Lower lobe of right lung (tissue), 2 donors: ENCODE measurements at places on chromosomes 5 and 9. TPM values are rescaled to one million over a fixed set of nuclear protein-coding genes. Genes with fewer than 3 reads are reported as not detected.

Gene ADGRD2
- not detected for total RNA-seq

Gene SH3TC2
- 0.92 TPM for total RNA-seq

Gene EPB41L4B
- 12.1 TPM for total RNA-seq

Gene PCDHB5
- 1.8 TPM for total RNA-seq

Gene SMIM33
- total RNA-seq: not detected

GRCh38 chr9:108694170-108694569 lies 161.6 kb downstream of the ACTL7B start:
- no peak overlapping the region for H3K4me3 ChIP-seq
- H3K27me3 ChIP-seq: no peaks in the 10 kb centered on the region
- no peaks in the 10 kb centered on the region for H3K36me3 ChIP-seq
- no peaks in the 10 kb centered on the region for H3K4me1 ChIP-seq
- no peak overlapping the region for H3K27ac ChIP-seq

DNA sequence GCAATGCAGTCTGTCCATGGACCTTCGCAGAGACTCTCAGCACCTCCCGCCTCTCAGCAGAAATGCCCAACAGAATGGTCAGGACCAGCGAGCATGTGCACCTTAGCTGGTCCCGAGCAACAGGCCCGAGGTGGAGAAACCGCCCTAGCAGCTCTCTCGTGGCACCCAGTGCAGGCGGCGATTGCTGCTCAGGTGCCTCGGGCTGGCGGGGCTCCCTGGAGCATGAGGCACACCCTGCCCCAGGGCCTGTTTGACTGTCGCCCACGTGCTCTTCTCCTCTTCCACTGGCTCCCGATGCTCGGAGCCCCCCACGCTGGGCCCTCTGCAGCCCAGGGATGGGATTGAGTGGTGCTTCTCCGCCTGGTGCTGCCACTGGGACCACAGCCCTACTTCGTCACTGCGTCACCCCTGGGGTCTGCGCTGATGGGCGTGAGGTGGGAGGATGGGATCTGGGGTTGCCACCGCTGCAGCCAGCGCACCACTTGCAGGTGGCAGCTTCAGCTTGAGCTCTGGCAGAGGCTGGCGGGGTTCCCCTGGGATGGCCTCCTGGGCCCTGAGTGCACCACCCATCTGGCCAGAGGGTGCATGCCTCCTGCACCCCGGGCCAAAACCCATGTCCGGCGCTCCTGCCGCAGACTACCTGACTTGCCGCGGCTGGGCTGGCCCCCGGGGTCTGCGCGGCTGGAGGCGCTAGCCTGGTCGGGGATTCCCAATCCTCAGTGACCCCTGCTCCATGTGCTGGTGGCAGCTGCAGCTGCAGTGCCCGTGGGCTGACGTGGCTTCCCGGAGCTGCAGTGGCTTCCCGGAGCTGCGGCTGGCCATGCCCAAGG lies 244.2 kb downstream of the FOXD4L6 start:
- peak; percentile 45 for DNase-seq
- no peak overlapping the region for H3K27ac ChIP-seq
- H3K27me3 ChIP-seq: no peaks in the 10 kb centered on the region
- no peaks in the 10 kb centered on the region for H3K36me3 ChIP-seq
- no peak overlapping the region for H3K4me3 ChIP-seq

GRCh38 chr5:170753311-170753710 lies 30.2 kb upstream of the GABRP start:
- H3K27ac ChIP-seq: no peak overlapping the region
- peaks cover 21% of the 10 kb centered on the region for H3K4me1 ChIP-seq
- no peak for DNase-seq

DNA sequence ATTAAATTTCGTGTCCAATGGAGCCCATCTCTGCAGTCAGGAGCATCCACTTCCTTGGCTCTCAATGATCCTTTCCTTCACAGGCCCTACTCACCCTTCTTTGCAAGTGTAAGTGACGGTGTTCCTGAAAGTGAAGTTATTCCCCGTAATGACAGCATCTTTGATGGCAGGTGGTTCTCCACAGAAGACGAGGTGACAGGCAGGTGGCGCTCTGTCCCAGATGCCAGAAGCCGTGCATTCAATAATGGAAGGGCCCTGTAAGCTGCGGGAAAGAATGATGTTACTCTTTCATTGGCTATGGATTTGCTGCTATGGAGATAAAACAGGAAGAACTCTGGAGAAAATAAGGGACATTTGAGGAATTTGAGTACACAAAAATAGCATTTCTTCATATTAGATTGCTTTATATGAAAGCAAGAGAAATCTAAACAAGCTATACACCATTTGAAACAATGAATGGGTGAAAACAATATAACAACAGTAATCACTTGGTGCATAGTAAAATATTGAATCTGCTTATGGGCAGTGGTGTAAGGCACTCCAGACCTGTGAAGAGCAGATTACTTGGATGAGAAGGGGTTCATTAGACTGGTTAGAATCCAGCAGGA lies 89.9 kb upstream of the TXNDC8 start:
- no peaks in the 10 kb centered on the region for H3K36me3 ChIP-seq
- no peaks in the 10 kb centered on the region for H3K4me1 ChIP-seq
- H3K4me3 ChIP-seq: no peak overlapping the region
- H3K27ac ChIP-seq: no peak overlapping the region

GRCh38 chr5:14240359-14240758 lies 97.2 kb downstream of the TRIO start:
- H3K4me1 ChIP-seq: peaks cover 12% of the 10 kb centered on the region
- no peak overlapping the region for H3K4me3 ChIP-seq
- no peak for DNase-seq
- no peaks in the 10 kb centered on the region for H3K27me3 ChIP-seq
- no peaks in the 10 kb centered on the region for H3K36me3 ChIP-seq
- H3K27ac ChIP-seq: no peak overlapping the region

GRCh38 chr5:55599148-55600050 lies 64.6 kb upstream of the PLPP1 start:
- no peaks in the 10 kb centered on the region for H3K36me3 ChIP-seq
- no peaks in the 10 kb centered on the region for H3K27me3 ChIP-seq
- H3K4me3 ChIP-seq: no peak overlapping the region
- peaks cover 49% of the 10 kb centered on the region for H3K4me1 ChIP-seq
- DNase-seq: no peak
- H3K27ac ChIP-seq: peak overlapping the region; percentile 86

DNA sequence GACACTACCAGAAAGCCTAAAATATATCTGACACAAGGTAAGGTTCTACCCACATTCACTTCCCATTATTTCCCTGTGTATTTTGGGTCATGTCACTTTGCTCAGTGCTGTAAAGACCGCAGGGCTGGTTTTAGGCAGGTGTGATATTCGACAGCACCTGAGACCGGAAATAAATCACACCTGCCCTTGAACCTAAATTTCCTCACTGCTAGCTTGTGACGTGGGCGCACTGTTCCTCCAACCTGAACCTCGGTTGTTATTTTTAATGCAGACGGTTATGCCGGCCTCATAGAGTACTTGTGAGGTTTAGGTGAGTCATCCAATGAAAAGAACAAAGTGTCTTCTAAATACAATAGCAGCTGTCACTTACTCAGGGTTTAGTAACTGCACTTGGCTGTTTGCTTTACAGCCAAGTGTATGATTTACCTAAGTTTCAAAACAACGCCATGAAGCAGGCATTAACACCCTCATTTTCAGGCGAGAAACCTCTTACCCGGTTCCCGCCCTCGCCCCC lies 20.7 kb upstream of the ZNF782 start:
- H3K4me1 ChIP-seq: peaks cover 18% of the 10 kb centered on the region
- H3K4me3 ChIP-seq: peak overlapping the region; percentile 56
- DNase-seq: no peak
- H3K27ac ChIP-seq: peak overlapping the region; percentile 59

DNA sequence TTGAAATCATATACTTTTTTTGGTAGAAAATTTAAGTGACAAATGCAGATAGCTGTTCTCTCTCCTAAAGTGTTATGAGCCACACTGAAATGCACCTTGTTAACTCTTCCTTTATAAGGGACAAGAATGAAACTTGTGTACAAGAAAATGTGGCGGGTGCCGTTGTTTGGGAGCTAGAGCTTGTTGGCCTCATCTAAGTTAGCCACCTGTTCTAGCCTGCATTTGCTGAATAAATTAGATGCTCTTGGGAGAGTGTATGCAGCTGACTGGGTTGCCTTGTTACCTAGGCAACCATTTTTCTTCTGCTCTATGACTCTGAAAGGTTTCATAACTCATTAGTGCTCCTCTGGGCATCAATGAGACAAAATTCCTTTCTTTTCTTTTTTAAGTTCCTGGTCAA lies 174.3 kb downstream of the TAF11L14 start:
- no peaks in the 10 kb centered on the region for H3K27me3 ChIP-seq
- no peak for DNase-seq
- no peak overlapping the region for H3K27ac ChIP-seq
- no peak overlapping the region for H3K4me3 ChIP-seq
- no peaks in the 10 kb centered on the region for H3K36me3 ChIP-seq

DNA sequence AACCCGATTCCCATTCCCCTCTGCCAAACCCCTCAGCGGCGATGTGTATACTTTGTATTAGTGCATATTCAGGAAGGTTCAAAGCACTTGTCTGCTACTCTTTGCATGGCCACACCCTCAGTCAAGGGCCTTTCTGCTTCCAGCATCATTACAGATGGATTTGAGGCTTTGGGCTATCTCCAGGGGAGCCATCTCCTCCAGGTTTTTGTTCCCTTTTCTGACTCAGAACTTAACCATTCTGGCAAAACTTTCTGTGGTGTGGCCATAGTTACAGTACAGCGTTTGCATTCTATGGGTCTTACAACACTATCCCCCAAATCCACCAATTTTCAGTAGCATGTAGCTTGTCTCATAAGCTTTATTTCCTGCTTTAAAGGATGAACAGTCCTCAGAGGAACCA lies 36.0 kb upstream of the SVEP1 start:
- DNase-seq: no peak
- H3K27ac ChIP-seq: no peak overlapping the region
- H3K4me3 ChIP-seq: no peak overlapping the region
- H3K36me3 ChIP-seq: no peaks in the 10 kb centered on the region
- H3K4me1 ChIP-seq: no peaks in the 10 kb centered on the region
- no peaks in the 10 kb centered on the region for H3K27me3 ChIP-seq

- no peak for DNase-seq
- H3K4me3 ChIP-seq: no peak overlapping the region
- H3K36me3 ChIP-seq: peaks cover 70% of the 10 kb centered on the region
- H3K27ac ChIP-seq: no peak overlapping the region
Measured at GRCh38 chr5:175516933-175517823, 38.8 kb downstream of the SFXN1 start.

DNA sequence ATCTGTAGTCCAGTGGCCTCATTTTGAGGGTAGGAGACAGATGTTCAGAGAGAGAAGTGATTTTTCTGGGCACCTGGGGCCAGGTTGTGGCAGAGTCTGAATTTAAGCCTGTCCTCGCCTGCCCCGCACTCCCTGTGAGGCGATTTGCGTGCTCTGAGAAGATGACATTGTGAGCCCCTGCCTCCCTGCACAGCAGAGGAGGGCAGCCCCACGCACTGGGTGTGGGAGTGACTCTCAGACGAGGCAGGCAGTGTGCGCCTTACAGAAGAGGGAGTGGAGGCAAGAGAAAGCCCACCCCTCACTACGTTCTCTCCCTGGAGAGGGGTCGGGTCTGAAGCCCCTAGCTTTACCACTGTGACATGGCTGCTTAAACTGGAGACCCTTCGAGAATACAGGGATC lies 35.7 kb downstream of the IRX4 start:
- H3K27ac ChIP-seq: no peak overlapping the region
- H3K27me3 ChIP-seq: peaks cover 46% of the 10 kb centered on the region
- no peak overlapping the region for H3K4me3 ChIP-seq
- no peaks in the 10 kb centered on the region for H3K36me3 ChIP-seq

DNA sequence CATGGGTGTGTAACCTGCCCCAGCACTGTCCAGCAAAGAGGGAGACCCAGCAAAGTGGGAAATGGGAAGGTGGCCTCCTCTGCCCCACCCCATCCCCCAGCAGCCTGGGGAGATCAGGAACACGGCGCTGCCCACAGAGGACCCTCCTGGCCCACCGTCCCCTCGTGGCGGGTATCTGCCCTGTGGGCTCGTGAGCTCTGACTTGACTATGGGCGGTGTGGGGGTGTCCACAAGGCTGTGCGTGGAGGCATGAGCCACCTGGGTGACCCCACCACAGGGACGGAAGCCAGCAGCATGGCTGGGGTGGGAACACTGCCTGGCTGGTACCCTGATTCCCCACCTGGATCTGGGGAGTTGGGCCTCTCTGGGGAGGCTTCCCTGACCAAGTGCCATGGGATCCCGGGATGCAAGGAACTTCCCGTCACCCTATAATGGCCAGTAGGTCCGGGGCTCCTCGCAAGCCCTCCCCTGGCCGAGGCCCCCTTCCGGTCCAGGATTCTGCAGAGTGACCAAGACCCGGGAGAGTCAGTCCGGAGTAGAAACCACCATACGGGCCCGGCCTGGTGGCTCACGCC lies 29.3 kb upstream of the SLC6A19 start:
- peaks cover 7% of the 10 kb centered on the region for H3K27me3 ChIP-seq
- H3K4me1 ChIP-seq: peaks cover 11% of the 10 kb centered on the region

- no peaks in the 10 kb centered on the region for H3K27me3 ChIP-seq
- H3K4me3 ChIP-seq: no peak overlapping the region
- H3K36me3 ChIP-seq: no peaks in the 10 kb centered on the region
- H3K4me1 ChIP-seq: peaks cover 11% of the 10 kb centered on the region
- DNase-seq: no peak
- H3K27ac ChIP-seq: no peak overlapping the region
Measured at GRCh38 chr5:131209506-131210150, 38.9 kb downstream of the LYRM7 start.

GRCh38 chr5:152990649-152991048 lies 499.8 kb upstream of the GRIA1 start:
- no peaks in the 10 kb centered on the region for H3K4me1 ChIP-seq
- no peak for DNase-seq
- H3K36me3 ChIP-seq: no peaks in the 10 kb centered on the region
- H3K27ac ChIP-seq: no peak overlapping the region

DNA sequence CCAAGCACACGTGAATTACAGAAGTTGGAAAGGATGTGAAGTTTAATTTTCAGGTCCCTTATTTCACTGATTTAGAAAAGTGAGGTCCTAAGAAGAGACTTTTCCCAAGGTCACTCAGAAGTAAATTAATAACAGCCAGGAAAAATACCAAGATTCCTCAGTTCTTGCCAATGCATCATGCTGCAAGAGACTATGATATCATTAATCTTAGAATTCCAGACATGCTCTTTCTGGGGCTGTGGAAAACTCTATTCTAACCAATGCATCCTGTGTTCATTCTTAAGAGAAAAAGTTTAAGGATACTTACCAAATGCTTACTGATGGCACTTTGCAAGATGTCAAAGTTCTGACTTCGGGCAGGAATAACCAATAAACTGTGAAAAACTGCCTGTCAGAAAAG lies 42.8 kb downstream of the TEX10 start:
- H3K27ac ChIP-seq: no peak overlapping the region
- H3K27me3 ChIP-seq: no peaks in the 10 kb centered on the region

- no peak for DNase-seq
- H3K27ac ChIP-seq: no peak overlapping the region
- no peak overlapping the region for H3K4me3 ChIP-seq
- H3K27me3 ChIP-seq: no peaks in the 10 kb centered on the region
Measured at GRCh38 chr9:18542837-18543405, 69.0 kb downstream of the ADAMTSL1 start.

GRCh38 chr5:33530183-33531036 lies 89.6 kb downstream of the TARS1 start:
- H3K27ac ChIP-seq: no peak overlapping the region
- peaks cover 7% of the 10 kb centered on the region for H3K36me3 ChIP-seq
- no peak for DNase-seq
- H3K27me3 ChIP-seq: no peaks in the 10 kb centered on the region
- H3K4me3 ChIP-seq: no peak overlapping the region
- no peaks in the 10 kb centered on the region for H3K4me1 ChIP-seq
